ENCODE measurements at places on chromosomes 6 and 20.
A peak's percentile ranks its signal among the peaks of the same experiment; 100 is the strongest.

DNA sequence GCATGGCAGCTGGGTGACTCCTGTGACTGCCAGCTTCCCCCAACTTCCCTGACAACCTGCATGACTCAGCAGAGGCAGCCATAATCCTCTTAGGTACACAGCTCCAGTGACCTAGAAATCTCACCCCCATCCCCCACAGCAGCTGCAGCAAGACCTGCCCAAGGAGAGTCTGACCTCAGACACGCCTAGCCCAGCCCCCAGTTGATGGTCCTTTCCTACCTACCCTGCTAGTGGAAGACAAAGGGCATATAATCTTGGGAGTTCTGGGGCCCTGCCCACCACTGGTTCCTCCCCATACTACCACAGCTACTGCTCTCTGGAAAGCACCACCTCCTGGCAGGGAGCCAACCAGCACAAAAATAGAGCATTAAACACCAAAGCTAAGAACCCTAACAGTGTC lies 90.2 kb downstream of the F13A1 start:
- DNase-seq: no peak

- no peak for DNase-seq
Observed at GRCh38 chr20:39101895-39102294, 139.8 kb downstream of the DHX35 start.

DNA sequence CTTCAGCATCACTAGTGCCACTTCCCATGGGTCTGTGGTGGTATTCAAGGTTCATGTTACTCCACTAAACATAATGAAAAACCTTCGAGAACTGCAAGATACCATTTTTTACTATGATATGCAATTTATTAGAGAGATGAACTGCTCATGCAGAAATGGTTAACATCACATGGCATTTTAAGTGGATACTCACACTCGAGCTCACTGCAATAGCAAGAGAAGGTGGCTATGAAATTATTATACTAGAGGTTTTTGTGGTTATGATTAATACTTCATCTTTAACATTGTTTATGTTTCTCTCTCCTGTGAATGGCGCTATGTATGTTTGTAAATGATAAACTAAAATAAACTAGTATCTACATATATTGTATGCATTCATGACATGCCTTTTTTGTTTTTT lies 35.1 kb downstream of the SCAF8 start:
- DNase-seq: no peak

GRCh38 chr6:41939176-41939847 lies 2.3 kb downstream of the CCND3 start:
- DNase-seq: no peak

- no peak for DNase-seq
Observed at GRCh38 chr6:159691963-159692287, 1.1 kb downstream of the SOD2 start.

DNA sequence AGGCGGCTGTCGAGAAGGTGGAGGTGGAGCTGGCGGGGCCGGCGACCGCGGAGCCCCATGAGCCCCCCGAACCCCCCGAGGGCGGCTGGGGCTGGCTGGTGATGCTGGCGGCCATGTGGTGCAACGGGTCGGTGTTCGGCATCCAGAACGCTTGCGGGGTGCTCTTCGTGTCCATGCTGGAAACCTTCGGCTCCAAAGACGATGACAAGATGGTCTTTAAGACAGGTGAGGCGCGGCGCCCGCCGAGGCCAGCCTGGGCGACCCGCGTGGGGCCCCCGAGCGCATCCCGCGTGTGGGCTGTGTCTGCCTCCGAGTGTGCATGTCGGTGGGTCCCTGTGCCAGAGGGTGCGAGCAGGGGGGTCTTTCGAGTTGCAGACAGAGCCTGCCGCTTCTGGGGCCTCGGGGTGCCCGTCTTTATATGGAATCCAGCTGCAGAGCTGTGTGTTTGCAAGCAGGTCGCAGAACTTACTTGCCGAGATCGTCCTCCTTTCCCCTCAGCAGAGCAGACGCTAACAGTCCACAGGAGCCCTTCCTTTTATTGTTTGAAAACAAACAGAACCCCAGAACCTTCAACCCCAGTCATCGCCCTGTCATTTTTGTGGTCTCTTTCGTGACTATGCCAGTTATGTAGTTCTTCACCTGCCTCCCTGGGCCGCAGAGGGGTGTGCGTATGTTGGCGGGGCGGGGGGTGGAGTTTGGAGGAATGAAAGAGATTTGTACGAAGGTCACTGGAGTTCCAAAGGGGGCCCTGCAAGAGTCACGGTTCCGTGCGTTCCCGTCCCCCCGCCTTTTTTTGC lies 766 bp downstream of the SLC16A10 start:
- DNase-seq: peak; percentile 45

- DNase-seq: no peak
Observed at GRCh38 chr6:128580224-128581110, 60.1 kb upstream of the PTPRK start.

GRCh38 chr20:53274365-53274764 lies 302.2 kb downstream of the TSHZ2 start:
- no peak for DNase-seq

DNA sequence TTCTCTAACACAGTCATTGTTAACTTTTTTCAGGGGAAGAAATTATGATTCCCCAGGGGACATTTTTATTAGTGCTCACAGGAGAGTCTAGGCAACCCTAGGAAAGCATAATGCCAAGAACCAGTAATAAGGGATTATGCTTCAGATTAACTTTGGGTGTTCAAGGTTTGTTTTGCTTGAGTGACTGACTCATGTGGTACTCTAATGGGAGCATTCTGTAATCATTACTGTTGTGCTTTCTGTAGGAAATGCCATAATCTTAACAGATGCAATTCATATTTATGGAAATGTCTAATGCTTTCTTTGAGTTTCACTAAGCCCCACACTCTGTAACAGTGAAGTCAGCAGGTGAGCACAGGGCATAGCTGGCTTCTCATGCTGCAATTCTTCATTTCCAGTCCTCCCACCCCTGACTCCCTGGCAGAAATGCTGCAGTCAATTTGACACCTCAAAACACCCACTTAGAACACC lies 263.4 kb upstream of the MAN1A1 start:
- no peak for DNase-seq

- no peak for DNase-seq
Observed at GRCh38 chr6:118708744-118709143, 57.4 kb upstream of the CEP85L start.

DNA sequence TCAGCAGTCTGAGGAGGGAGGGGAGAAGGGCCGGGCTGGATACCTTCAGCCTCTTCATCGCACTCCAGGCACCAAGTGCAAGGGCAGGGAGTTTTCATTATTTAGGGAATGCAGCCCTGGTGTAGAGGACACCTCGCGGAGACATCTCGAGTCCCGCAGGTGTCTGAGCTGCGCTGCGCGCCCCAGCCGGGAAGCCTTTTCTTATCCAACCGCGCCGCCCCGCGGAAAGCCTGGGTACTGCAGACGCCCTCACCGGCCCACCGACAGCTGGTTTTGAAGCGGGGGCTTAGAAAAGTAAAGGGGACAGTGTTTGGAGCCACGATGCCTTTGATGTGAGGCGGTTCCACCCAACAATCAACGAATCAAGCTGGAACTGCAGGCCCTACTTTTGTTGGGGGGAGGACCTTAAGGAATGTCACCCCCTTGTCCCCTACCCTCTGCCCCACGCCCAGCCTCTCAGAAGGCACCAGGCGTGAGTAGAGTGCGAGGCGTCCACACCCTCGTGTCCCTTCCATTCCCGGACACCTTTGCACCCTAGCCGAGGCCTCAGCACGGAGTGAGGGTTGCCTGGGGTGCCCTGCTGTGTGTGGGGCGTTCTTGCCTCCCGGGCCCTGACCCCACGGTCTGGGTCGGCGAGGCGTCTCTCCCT lies 8.6 kb downstream of the NKX2-2 start:
- peak; percentile 86 for DNase-seq

- DNase-seq: no peak
Observed at GRCh38 chr6:121886223-121886830, 450.9 kb downstream of the GJA1 start.

GRCh38 chr6:168124921-168125320 lies 45.9 kb upstream of the FRMD1 start:
- DNase-seq: peak; percentile 31

- DNase-seq: no peak
Observed at GRCh38 chr20:11581271-11581670, 336.4 kb upstream of the BTBD3 start.
